Stimulated activated CD4-positive, alpha-beta T cell treated with anti-CD3 and anti-CD28 coated beads, Interleukin-4, amount 100 ng/mL, for 1 hour (primary cell): ENCODE measurements at places on chromosomes 4 and X.

- DNase-seq = no peak
Observed at GRCh38 chrX:50198348-50198747, 2.5 kb downstream of the AKAP4 start.

DNA sequence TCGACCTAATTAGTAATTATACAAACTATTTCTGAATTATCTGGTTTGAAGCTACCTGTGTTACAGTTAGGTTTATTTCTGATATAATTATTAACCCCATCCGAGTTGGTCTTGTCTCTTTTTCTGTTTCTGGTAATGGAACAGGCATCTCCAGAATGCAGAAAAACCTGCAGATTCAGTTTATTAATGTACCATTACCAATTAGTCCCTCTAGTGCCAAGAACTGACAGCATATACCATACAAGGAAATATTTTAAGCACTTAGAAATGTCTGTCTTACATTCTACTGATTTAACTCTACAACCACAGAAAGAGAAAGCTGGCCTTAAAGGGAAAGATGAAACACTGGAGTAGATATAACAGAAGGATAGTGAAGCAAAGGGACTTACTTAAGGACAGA is 570.6 kb downstream of the CENPC start:
- DNase-seq = no peak

DNA sequence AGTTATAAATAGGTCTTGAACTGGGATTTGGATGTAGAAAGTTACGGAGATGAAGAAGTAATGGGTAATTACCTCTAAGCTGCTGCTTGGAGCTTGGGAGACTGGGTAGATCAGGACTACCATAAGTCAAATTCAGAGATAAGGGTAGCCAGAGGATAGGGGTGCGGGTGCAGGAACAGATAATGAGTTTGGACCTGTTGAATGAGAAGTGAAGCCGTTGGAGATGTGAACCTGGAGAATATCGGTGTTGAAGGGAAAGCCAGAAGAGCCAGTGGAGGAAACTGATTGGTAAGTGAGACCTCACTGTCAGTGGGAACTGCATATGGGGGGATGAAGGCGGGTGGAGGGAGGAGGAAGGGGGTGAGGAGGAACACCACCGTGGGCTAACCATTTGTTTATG is 618 bp upstream of the FOXO4 start:
- no peak for DNase-seq

DNA sequence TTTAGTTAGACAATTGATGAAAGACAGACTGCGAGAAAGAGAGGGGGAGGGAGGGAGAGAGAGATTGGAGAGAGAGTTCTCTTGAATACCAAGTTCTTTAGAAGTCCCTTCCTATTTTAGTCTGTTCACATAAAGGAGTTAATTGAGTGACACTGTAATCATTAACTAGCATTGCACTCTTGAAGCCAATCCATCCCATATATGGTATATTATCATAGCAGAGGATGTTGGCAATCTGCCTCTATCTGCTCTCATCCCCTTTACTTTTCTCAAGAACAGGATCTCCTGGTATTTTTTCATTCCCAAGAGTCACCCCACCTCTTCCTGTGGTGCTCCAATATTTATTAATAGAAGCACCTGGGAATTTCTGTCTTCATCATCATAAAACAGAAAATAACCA is 959.6 kb upstream of the NDST4 start:
- DNase-seq = no peak

DNA sequence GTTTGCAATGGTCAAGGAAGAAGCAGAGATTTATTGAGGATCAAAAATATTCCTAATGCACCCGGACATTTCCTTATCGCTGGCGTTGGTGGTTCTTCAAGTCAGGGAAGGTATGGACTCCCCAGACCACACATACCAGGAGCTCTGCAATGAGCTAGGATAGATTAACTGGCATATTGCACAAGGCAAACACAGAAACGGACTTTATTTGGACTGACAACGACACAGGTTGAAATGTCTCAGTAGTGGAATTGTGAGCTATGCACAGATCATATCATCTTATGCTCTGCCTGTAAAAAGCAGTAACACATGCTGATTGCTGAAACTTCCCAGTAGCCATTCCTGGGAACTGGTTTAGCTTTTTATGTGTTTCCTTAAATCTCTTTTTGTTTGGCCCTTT is 1.7 kb downstream of the TSPAN7 start:
- DNase-seq = no peak

DNA sequence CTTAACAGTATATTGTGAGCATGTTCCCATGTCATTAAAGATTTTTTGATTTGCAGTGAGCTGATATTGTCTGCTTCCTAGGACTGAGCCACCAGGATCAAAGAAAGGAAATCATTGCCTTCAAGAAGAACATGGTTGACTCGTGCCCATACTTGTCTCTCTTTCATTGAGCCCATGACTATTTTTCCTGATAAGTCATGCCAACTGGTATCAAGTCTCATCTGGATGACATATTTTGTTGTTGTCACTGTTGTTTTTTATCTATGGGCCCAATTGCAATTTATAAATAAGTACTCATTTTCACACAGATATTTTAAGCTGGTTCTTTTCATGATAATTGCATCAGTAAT is 10.2 kb upstream of the RHOH start:
- DNase-seq = no peak

DNA sequence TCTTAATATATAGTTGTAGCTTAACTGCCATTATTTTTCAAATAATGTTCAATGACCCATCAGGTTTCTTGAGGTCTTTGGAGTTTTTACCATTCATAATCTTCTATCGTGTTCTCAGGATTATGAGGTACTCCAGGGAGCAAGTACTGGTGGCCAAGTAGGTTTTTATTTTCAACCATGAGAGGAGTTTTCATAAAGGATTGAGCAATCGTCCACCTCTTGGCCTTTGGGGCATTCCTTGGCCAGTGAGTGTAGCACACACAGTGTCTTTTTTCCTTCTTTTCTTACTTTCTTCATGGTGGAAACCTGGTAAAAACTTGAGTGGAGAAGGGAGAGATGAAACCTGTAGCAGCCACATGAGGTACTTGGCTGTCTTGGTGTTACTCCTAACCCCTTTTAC is 567.0 kb upstream of the NR3C2 start:
- no peak for DNase-seq

DNA sequence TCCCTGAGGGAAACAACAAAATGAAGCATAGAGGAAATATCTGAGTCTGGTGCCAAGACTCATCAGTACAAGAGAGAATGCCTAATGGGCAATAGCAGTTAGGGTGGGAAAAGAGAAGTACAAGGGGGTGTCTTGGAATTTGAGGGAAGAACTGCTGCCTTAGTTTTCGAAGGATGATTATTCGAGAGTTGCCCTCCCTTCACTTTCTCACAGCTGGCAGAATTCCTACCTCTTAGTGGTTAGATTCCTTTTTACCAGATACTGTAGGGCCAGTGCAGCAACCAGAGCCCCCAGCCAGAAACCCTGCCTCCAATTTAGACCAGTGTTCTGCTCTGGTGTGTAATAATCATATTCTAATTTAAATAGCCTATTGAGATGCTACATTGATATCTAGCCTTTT is 56.5 kb downstream of the NFKB1 start:
- DNase-seq = no peak

GRCh38 chr4:59945716-59946115 is 1254.4 kb upstream of the ADGRL3 start:
- no peak for DNase-seq

DNA sequence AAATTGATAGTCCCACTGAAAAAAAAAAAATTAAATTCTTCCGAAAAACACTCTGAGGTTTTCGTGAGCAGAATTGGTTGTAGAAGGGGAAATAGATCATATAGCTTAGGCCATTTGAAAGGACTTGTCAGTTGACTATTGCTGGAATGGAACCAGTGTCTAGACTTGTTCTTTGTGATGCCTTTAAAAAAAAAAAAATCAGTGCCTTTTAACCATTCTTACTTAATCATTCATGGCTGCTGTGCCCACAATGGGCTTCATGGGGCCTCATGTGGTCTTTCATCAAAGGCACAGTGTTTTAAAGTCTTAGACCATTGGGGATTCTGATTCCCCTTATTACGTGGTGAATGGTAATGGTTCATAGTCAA is 139.3 kb downstream of the AFF1 start:
- DNase-seq = no peak

DNA sequence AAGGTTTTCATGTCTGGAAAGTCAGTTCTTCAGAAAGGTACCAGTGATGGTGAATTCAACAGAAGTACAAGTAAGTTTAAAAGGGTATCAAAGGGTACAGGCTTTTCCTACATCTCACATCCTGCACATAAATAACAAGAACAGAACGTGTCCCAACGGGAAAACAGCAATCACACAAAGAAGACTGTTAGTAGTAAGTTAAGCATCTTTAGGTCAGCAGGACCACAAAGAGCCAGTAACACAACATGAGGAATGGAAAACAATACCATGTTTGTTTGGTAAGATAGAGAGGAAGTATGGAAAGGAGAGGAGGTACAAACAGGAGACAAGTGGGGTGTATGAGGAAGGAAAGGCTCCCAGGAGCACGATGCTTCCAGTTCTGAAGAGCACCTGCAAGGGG is 43.2 kb downstream of the SAT1 start:
- DNase-seq = no peak

DNA sequence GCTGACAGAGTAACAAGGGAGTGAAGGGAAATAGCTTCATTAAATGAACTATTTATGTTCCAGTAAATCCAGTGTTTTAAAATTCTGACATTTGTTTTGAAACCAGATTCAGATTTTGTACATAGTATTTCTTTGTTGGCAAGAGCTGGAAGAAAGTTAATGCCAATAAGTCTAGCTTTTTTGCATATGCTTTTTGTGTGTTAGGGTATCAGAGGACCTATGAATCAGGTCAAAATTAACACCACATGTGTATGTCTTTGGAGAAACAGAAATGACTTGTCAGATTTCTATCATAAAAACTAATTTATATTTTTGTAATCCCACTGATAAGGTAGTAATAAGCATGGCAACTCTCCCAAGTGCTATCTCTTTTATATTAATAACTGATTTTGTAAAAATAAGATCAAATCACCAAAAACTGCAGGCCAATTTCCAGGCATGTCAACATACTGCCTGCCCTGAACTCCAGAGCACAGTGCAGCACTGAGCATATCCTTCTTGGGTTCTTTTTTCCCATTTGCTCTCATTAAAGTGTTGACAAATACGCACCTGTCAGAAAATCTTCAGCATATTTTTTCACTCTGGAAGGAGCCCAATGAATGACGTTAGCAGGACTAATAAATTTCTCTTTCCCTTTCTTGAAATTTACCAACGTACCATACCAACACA is 65.5 kb downstream of the SH3RF1 start:
- DNase-seq = no peak

GRCh38 chr4:169245061-169245460 is 25.7 kb downstream of the SH3RF1 start:
- DNase-seq = no peak

DNA sequence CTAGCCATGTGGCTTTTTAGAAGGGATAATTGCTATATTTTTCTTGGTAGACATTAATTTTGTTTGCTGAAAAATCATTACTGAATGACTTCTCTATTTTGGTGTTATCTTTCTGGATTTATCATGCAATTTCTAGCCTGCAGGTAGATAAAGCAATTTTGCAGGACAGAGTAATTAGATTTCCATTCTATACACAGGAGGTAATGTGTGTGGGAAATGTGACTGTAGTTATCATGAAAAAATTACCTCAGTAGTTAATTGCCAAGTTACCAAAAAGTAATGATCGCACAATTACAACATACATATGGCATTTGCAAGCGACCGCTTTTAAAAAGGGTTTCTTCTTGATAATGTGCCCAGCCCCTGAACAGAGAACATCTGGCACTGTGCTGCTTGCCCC is 66.1 kb downstream of the KIT start:
- no peak for DNase-seq

- DNase-seq = no peak
Observed at GRCh38 chrX:13165266-13166189, 121.1 kb upstream of the FAM9C start.

DNA sequence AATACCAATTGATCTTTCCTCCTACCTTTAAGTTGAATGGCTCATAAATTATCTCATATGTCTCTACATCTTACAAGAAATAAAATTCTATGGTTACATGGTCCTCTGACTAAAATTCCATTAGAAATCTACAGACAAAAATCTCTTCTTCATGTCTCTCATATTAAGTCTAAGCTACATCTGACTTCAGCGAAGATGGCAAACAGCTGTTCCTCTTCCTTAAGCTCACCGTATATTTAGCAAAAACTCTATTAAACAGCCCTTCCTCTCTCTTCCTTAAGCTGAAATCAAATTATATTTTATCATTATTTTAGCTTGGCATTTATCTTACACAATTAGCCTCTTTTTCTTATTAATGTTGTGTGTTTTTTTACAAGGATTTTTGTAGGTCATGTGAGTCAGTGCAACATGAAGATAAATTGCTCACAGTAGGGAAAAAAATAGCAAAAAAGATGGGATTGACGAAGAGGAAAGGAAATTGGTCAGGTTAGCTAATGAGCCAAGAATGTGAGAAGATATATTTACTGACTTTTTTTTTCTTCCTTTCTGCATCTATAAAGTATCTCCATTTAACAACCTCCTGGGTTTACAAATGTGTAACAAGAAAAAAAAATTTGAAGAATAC is 2412.8 kb downstream of the ARAP2 start:
- no peak for DNase-seq
